ENCODE measurements at places on chromosomes 12 and 14.

DNA sequence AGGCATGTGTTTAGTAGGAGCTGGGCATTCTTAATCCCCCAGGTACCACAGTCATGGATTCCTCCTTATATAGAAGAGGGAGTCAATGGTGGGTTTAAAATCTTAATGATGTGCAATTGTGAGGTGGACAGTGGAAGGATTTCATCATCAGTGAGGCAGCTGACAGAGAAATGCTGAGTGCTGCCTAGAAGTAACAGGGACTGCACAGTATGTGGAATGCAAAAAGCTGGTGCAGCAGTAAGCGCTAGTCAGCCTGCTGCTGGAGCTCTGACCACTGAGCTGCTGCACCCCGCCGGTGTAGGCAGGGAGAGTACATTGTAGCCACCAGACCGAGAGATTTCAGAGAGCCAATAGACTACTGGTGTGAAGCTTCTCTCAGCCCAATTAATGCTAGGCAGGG lies 80.5 kb upstream of the DACT1 start:
- DNase-seq, result no peak

- DNase-seq, result no peak
Observed at GRCh38 chr14:87018294-87018693, 974.7 kb downstream of the GALC start.

- no peak for DNase-seq
Observed at GRCh38 chr12:123580772-123581171, 3.6 kb upstream of the TMED2 start.

DNA sequence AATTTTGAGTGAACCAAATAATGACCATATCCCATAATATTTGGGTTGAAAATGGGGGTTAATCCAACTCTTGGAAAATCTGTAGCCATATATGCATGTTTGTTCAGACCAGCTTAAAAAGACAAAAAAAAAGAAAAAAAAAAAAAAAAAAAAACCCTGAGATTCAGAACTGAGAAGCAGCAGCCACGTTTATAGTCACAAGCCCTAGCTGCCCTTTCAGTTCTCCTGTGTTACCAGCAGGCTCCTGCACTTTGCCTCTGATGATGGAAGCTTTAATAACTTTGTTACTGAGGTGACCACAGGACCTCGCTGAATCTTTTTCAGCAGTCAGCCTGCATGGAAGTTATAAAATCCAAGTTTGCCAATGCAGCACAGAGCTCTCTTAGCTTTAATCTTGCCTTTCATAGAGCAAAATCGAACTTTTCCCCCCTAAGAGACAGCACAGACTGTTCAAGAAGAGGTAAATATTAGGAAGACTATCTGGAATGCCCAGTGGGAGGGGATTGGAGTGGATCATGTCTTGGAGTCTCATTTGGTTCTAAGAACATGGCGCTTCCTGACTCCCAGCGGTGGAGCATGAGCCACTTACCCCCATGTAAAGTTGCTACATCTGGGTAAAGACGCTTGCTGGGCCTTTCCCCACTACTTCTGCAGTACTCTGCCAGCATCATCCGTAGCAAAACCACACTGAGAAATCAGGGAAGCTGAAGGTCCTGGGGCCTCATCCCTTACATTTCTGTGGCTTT lies 20.6 kb downstream of the GNG2 start:
- DNase-seq, result no peak

- DNase-seq, result peak; percentile 44
Observed at GRCh38 chr14:92922883-92923743, at the start of gene CHGA. CHGA (plus strand) TSS chr14:92923150; CDS start chr14:92923360, 210 bp downstream.

DNA sequence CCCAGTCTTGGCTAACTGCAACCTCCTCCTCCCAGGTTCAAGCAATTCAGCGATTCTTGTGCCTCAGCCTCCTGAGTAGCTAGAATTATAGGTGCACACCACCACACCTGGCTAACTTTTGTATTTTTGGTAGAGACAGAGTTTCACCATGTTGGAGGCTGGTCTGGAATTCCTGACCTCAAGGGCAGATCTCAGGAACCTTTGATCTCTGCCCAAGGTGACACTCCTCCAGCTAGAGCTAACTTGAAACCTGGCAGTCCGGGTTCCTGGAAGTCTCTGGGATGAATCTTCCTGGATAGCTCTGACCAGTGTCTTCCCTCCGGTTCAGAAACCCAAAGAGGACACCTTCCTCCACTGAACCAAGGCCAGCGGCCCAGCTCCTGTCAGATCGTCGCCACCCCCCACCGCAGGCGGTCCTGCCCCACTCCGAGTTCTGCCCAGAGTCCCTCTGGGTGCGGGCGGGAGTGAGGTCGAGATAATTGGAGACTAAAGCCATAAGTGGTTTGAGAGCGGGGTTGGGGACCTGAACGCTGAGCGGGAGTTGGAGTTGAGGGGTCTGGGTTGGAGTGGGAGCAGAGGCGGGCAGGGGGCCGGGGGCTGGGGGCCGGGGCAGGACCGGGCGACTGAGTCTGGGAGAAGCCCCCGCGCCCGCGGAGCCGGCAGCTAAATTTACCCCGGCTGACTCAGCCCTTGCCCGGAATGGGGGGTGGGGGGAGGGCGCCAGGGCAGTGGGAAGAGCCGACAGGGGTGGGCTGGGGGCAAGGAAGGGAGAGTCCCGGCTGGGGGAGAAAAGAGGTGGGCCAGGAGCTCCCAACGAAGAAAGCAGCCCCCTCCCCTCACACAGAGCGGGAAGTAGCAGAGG lies 4.7 kb downstream of the DDN start:
- DNase-seq, result no peak

DNA sequence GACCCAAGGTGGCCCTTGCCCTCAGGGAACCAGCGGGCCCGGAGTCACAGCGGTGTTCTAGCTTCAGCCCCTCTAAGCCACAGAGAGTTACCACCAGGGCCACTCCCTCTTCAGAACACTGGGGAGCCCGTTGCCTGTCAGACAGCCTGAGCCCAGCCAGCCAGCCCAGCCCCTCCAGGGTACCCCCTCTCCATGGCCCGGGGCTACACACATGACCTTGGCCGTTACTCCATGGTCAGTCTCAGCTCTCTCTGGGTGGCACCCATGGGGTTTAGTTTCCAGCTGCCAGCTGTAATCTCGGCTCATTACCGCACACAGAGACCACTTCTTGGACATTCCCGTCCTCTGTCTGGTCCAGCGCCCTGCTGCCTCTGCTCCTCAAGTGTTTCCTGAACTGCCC lies 35.0 kb downstream of the PPP2R5C start:
- DNase-seq, result no peak

DNA sequence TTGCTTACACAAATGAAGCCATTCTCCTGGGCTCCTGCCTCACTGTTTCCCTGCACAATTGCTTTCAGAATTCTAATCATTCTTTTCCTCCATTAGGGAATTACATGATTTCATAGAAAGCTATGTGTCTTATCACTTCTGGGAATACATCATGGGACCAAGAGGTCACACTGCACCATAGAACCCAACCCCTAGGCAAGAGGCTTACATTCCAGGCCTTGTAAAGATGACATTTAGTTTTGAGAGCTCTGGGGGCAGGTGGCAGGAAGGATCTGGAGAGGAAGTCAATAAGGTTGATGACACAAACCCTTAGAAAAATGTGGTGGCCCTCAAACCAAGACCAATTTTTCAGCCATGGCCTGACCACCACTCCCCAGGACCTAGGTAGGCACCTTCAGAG lies 57.1 kb downstream of the NUAK1 start:
- DNase-seq, result no peak

- DNase-seq, result peak; percentile 40
Observed at GRCh38 chr12:124388679-124389137, 93.8 kb downstream of the RFLNA start.

- peak; percentile 23 for DNase-seq
Observed at GRCh38 chr12:54383041-54383609, 1.4 kb downstream of the ZNF385A start.

- DNase-seq, result no peak
Observed at GRCh38 chr14:39434401-39434800, 2.2 kb upstream of the FBXO33 start.

GRCh38 chr14:69045857-69046475 lies 66.9 kb upstream of the ACTN1 start:
- no peak for DNase-seq

- DNase-seq, result no peak
Observed at GRCh38 chr12:6316921-6317692, 6.6 kb downstream of the PLEKHG6 start.

GRCh38 chr14:24339284-24340151 lies at the start of gene RIPK3:
RIPK3 (minus strand) TSS chr14:24339991; CDS start chr14:24339826, 165 bp downstream.
- DNase-seq, result peak; percentile 74

DNA sequence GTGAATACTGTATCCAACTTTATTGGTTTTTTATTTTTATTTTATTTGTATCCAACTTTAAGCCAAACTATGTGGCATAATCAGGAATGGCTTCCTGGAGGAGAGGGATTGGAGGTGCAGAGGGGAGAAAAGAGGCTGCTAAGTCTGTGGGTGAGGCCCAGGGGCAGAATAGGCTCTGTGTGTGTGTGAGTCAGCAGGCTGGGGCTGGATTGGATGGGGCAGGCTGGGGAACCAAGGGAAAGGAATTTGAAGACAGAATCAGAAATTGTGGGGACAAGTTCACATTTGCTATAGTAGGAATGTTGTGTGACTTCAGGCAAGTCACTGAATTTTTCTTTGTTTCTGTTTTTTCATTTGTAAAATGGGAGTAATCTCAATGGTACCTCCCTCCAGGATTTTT lies 12.8 kb upstream of the RILPL1 start:
- no peak for DNase-seq

GRCh38 chr12:49527361-49528130 lies 11.3 kb upstream of the KCNH3 start:
- no peak for DNase-seq

- DNase-seq, result no peak
Observed at GRCh38 chr12:84913129-84913515, 523 bp upstream of the SLC6A15 start.

- no peak for DNase-seq
Observed at GRCh38 chr12:6567112-6567670, 900 bp downstream of the NOP2 start.

GRCh38 chr12:8911606-8912268 lies 2.6 kb upstream of the PHC1 start:
- DNase-seq, result no peak

DNA sequence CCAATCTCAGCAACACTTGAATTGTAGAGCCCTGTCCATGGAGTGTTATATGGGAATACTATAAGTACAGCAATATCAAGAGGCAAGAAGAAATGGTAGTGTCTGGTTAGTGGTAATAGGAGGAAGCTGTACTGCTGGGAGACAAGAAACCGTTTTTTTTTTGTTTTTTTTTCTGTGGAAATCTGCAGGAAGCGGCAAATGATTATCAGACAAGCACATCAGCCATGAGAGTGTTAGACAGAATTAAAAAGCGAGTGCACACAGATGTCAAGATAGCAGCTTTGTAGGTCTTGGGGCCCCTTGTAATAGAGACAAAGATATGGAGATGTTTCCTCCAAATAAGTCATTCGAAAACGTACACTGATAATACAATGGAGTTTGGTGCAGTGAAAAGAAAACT lies 6.7 kb downstream of the TESPA1 start:
- peak; percentile 23 for DNase-seq

DNA sequence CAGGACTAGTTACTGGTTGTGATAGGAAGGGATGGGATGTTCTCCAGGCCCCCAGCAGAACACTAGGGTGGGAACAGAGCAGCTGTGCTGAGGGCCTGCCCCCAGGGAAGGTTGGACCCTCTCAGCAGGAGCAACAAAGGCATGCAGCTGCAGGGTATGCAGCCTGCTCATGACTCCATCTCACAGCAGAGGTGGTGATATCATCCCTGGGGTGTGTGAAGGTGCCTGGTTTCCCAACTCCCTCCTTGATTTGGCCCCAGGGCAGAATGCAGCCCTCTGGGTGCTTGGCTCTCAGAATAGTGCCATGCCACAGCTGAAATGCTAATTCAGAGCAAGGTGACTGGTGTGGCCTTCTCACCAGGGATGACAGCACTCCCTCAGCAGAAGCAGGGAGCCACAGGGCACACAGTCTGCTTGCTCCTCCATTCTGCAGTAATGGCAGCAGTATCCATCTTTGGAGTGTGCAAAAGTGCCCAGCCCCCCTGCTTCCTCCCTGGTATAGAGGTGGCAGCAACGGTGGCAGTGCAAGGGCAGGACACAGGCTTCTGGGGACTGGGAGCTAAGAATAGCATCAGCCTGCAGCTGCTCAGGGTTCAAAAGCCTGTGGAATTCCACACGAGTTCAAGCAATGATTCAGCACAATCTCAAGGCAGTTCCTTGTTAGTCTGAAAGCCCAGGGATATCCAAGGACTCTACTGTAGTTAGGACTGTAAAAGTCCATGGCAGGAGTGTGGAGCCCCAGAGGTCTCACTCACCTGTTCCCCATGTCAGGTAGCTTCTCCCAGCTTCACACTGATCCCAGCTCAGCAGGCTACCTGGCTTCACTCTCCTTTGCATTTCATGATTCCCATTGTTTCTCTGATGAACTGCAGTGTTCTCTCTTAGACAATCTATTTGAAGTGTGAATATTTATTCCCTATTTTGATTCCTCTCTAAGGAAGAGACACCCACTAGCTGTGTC lies 298.1 kb upstream of the FOXG1 start:
- DNase-seq, result no peak

GRCh38 chr14:40028991-40029390 lies 596.8 kb upstream of the FBXO33 start:
- DNase-seq, result no peak

GRCh38 chr12:104510145-104510872 lies 53.6 kb downstream of the CHST11 start:
- no peak for DNase-seq

DNA sequence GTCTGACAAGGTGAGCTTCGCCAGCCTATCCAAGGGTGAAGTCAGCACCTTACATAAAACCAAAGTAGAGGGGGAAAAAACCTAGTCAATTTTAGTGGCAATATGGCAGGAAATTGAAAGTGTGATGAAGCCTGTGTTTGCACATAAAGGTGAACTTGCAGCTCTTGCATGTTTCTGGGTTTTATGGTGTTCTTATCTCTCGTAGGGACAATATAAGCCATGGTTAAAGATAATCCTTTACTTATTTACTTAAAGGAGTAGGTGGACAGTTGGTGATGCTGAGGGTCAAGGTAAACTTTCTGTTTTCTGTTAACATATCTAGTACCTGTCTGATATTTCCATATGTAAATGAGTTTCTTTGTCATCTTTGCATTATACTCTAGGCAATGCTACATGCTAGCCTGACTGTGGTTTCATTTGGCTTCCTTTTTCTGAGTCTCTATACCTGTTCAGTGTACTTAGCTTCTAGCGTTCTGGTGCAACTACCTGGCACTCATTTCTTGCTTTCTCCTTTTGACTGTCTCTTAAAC lies 32.8 kb downstream of the CCDC91 start:
- peak; percentile 77 for DNase-seq

GRCh38 chr12:53047221-53048032 lies 2.4 kb upstream of the TNS2 start:
- DNase-seq, result peak; percentile 71

GRCh38 chr14:60789656-60790055 lies 55.1 kb downstream of the MNAT1 start:
- DNase-seq, result no peak

DNA sequence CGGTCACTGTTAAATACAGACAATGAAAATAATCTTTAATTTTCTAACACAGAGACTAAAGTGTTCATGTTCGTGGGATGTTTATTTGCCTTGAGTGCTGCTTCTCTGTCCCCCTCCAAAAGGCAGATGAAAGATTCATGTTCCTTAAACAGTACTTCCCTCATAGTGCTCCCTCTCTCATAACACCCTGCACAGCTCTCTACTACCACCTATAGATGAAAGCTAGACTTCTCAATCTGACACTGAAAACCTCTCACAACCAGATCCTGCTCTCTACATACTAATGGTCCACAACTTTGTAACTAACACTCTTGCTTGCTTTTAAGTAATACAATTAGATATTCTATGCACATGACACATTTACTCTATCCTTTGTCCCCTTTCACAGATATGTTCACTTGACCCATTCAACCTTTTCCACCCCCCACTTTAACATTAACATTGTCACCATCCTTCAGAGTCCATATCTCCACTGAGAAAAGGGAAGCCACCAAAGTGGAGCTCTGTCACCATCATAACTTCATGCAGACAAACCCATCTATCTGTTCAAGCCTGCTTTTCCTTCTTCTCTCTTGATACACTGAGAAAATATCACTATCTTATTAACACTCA lies 266.4 kb upstream of the USP15 start:
- peak; percentile 35 for DNase-seq

Measured in activated CD4-positive, alpha-beta T cell treated with anti-CD3 and anti-CD28 coated beads, Interleukin-2, Interleukin-6, amounts not matched to agents 100 ng/mL and 50 ng/mL, durations not matched to agents 16 hours and 8 hours (primary cell).